NCI-H2171 treated with DMSO at 0.1 percent for 48 hours (cell line): ENCODE measurements at places on chromosomes 11 and 22.
A peak's percentile ranks its signal among the peaks of the same experiment; 100 is the strongest.

DNA sequence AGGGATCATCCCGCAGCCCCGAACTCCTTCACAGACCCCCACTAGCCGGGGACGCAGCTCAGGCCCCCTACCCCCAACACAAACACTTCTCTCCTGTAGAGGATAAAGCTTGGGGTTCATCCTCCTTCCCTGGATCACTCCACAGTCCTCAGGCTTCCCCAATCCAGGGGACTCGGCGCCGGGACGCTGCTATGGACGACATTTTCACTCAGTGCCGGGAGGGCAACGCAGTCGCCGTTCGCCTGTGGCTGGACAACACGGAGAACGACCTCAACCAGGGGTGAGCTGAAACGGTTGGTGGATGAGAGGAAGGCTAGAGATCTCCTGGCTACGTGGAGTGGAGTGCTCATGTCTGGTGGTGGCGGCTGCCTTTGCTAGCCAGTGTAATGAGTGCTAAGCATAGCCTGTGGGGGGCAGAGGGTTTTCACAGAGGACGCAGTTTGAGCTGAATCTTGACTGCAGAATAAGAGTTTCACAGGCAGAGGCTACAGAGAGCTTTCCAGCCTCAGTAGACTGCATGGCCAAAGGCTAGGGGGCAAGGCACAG, 580 bp downstream of the ILK start:
- no peak for DNase-seq

GRCh38 chr11:77075425-77075905, 8.7 kb downstream of the CAPN5 start:
- DNase-seq, result no peak

DNA sequence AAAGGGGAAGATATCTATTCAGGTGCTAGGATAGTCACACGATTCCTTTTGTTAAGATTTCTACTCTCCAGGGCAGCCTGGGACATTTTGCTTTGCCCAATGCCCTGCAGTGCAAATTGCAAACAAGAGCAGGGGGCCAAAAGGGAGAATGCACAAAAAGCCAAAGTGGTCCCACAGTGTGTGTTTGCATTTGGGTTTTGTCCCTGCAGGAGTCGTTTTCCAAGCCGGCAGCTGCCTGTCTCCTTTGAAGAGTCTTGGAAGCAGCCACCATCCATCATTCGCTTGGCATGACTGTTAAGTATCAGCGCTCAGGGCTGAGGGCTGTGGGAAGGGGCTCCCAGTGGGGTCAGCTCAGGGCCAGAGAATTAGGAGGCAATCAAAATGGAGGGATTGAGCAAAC, 184.7 kb downstream of the MIAT start:
- no peak for DNase-seq

- DNase-seq, result no peak
Observed at GRCh38 chr11:123682696-123683410, 28.4 kb upstream of the SCN3B start.

GRCh38 chr11:128776069-128776423, 82.2 kb downstream of the FLI1 start:
- DNase-seq, result no peak

- no peak for DNase-seq
Observed at GRCh38 chr22:20127869-20128618, 3.6 kb upstream of the ZDHHC8 start.

- DNase-seq, result peak; percentile 81
Observed at GRCh38 chr11:125287491-125288210, 123.1 kb downstream of the PKNOX2 start.

GRCh38 chr22:17199003-17199731, 20.1 kb downstream of the ADA2 start:
- DNase-seq, result no peak

DNA sequence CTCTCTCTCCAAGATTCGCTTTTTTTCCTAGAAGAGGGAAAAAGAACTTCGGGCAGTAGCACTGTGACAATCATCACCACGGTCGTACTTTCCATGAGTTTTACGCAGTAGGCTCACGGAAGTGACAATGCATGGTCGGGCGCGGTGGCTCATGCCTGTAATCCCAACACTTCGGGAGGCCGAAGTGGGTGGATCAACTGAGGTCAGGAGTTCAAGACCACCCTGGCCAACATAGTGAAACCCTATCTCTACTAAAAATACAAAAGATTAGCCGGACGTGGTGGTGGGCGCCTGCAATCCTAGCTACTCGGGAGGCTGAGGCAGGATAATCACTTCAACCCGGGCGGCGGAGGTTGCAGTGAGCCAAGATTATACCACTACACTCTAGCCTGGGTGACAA, 23.4 kb downstream of the GRAP2 start:
- no peak for DNase-seq

GRCh38 chr11:33257160-33257896, at the start of gene HIPK3:
HIPK3 (plus strand) TSS chr11:33257381.
- peak; percentile 88 for DNase-seq

DNA sequence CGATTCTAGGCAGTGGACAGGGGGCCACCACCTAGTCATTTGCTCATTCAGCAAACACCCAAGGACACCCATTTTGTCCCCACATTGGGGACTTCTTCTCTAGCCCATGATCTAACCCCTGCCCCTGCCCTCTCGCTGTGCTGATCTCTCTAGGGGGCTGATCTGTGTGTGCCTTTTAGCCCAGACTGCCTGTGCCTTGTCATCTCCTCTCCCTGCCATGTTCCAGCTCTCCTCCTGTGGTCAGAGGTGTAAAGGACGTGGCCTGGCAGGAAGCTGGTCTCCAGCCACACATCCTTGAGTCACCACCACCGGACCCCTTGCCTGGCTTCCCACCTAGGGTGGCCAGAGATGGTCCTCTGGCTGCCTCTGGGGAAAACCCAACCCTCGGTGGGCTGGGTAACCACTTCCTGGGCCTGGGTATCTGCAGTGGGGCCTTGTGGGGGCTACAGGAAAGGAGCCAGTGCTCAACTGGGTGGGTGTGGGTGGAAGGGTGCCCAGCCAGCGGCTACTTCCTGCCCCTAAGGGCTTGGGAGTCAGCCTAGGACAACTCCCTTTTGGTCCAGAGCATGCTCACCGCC, 1.3 kb downstream of the CTSW start:
- DNase-seq, result no peak

GRCh38 chr22:26134654-26135330, 34.5 kb upstream of the SEZ6L start:
- no peak for DNase-seq

DNA sequence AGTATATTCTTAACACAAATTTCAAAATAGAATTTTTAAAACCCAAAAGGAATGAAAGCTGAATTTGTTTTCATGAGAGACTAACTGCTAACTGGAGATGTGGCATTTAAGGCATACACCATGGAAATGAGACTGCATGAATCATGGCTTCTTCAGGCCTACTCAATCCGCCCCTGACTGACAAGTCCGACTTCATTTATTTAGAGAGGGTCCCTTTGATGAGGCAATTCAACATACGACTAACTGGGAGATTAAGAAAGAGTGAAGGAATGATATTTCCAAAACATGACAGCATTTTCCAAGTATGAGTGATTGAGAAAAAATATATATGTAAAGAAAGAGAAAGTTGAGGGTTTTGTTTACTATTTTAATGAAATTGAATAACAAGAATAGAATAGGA, 720.1 kb downstream of the DLG2 start:
- DNase-seq, result no peak

- no peak for DNase-seq
Observed at GRCh38 chr11:206526-207207, 532 bp downstream of the BET1L start.

GRCh38 chr11:69429716-69430491, 51.6 kb upstream of the LINC01488 start:
- no peak for DNase-seq

GRCh38 chr22:17890245-17890671, 116.0 kb upstream of the BID start:
- DNase-seq, result peak; percentile 61

- DNase-seq, result no peak
Observed at GRCh38 chr11:11207428-11207827, 145.6 kb downstream of the CSNK2A3 start.

GRCh38 chr11:82995754-82996398, 75.8 kb downstream of the RAB30 start:
- no peak for DNase-seq

- DNase-seq, result no peak
Observed at GRCh38 chr11:126863294-126863997, 137.1 kb downstream of the KIRREL3 start.

DNA sequence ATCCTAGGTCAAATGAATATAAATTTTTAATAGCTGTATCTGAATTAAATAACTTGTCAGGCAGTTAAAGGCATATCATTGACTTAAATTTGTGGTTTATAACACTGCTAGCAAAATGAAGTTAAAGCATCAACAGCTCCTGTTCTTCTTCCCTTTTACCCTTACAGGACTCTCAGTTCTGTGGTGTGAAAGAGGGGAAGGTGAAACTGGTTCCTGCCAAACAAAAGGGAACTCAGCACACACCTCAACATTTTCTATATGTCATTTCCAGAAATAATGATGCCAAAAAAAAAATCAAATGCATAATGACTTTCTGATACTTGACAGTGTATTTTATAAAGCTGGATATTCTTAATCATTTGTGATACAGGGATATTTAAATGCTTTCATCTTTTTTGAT, 21.2 kb downstream of the ARL14EP start:
- no peak for DNase-seq

GRCh38 chr22:37212174-37212906, at the start of gene SSTR3:
SSTR3 (minus strand) TSS chr22:37212477; CDS start chr22:37207803, 4,674 bp downstream.
- DNase-seq, result peak; percentile 86

DNA sequence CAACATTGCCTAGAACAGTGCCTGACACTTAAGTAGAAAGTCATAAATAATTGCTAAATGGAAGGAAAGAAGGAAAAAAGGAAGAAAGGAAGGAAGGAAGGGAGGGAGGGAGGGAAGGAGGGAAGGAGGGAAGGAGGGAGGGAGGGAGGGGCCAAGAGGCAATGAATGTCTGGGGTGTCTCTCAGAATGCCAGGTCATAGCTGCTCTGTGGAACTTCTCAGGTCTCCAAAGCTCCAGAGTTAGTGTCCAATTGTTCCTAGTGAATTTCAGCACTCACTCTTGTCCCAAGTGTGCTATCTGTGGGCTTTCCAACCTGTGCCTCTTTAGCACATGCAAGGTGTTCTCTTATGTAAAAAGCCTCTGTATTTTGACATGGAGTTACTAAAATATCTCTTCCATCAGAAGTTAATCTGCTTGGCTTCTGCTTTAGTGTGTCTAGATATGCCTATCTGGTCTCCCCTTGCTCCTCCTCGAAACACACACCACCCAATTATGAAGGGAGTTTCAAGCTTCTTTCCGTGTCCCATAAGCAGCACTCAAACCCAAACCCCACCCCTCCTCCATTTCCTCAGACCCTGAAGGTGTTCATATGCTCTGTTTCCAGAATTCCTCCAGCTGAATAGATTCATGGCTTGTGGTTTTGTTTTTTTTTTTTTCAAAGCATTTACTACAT, 56.5 kb downstream of the FAM76B start:
- no peak for DNase-seq

- DNase-seq, result no peak
Observed at GRCh38 chr11:36056160-36056751, 112.4 kb downstream of the LDLRAD3 start.

DNA sequence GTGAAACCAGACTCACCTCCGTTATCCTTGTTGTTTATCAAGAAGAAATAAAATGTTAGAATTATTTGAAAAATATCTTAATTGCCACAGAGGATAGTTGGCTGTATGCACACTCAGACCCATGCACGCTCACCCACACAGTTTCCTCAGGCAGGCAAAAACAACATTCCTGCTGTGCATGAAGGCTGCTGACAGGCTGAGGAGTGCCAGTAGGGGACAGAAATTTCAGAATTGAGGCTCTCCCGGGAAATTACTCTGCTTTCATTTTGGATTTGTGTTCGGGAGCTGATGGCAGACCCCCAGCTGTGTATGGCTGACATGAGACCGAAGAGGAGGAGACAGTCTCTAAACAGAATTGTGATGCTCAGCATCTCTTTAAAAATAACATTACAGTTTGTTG, 87.5 kb downstream of the AMOTL1 start:
- DNase-seq, result no peak

DNA sequence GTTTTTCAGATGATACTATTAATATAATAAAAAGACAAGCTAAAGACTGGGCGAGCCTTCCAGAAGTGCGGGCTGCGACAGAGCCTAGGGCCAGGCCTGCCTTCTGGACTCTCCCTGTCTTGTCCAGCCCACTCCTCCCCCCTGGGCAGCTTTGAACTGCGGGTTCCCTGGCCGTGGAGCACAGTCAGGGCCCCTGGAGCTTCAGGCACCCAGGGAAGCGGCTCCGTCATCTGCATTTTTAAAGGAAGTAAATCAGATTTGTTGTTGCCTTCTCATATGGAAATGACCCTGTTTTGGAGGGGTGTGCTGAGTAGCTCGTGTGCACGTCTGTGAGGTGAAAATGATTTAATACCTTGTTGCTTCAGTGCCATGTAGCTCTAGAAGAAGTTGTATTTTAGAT, 265.3 kb downstream of the TBC1D22A start:
- no peak for DNase-seq

DNA sequence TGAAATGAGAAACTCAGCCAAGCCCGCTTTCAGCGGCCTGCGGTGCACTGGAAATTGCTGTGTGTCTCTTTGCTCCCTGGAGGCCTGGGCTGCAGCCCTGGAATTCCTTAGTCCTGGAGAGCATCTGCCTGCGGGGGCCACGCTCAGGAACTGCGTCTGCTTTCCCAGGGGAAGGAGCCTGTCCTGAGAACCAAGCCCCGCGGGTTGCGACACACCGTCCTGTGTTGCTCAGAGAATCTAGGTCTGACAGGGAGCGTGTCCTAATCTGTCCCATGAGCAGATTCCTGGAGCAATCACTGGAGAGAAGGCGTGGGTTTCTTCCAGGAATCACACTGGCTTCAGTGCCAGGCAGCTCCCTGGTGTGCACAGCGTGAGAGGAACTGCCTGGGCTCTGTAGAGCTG, 708.1 kb downstream of the BRD1 start:
- DNase-seq, result peak; percentile 62

- DNase-seq, result no peak
Observed at GRCh38 chr22:30823015-30823370, 128.3 kb downstream of the OSBP2 start.

DNA sequence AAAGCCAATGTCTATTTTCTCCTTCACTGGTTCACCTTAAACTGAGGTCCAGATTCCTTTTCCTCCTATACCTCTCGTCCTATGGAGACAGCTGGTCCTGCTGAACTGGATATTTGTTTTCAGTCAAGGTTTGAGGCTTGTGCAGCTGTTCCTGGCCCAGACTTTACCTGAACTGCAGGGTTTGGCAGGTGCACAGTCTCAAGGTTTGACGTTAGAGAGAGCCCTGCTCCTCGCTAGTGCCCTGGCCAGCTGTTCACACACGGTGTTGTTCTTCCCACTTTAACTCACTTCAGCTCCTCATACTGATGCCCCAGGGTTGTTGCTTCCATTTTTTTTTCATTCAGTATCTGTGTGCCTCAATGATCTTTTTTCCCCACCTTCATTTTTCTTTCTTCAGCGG, 74.0 kb upstream of the TTC12 start:
- peak; percentile 97 for DNase-seq

DNA sequence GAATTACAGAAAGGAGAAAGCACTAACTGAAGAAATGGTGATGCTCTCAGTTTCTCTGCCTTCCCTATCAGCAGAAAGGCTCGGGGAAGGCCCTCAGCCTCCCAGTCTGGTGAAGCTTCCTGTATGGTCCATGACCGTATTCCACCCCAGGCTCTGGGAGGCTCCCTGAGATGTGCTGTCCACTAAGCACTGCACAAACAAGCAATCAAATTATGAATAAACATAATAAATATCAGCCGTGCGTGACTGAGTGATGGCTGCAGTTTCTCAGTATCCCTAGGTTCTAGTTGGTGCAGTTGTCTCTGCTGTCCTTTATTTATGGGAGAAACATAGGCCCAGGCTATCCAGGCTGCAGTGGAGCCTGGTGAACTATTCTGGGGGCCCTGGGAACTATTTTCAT, 3.6 kb downstream of the SMDT1 start:
- no peak for DNase-seq

GRCh38 chr11:65814986-65815565, 18.7 kb upstream of the SNX32 start:
- no peak for DNase-seq
